T-helper 2 cell (primary cell): ENCODE measurements at places on chromosomes 11 and 22.
A peak's percentile ranks its signal among the peaks of the same experiment; 100 is the strongest.

DNA sequence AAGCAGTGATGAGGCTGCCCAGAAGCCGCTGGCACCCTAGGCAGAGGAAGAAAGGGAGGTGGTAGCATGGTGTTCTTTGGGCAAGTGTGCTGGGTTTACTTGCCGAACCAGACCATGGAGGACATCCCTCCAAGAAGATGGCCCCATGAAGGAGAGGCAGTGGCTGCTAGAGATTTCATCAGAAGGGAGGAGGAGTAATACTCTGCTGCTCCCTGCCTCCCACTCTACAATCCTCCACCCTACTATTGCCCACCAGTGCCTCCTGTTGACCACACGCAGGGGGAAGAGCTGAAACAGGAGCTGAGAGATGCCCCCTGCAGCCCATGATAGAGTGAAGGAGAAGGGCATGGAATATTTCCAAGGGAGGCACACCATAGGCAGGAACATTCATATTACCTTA is 51.0 kb upstream of the PRSS23 start:
- DNase-seq = no peak

DNA sequence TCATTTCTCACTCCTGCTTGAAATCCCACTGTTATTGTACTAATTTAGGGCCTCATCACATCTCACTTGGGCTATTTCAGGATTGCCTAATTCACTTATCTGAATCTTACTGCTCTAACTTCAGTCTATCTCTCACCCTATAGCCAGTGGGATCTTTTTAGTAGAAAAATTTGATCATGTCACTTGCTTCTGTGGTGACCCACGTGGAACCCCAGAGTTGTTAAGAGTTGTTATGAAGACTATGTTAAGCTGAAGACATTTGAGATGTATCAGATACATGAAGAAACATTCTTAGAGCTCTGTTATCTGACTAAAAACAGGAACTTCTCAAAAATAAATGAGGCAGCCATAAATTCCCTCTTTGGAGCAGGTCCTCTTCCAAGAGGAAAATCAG is 1375.6 kb upstream of the TENM4 start:
- no peak for DNase-seq

DNA sequence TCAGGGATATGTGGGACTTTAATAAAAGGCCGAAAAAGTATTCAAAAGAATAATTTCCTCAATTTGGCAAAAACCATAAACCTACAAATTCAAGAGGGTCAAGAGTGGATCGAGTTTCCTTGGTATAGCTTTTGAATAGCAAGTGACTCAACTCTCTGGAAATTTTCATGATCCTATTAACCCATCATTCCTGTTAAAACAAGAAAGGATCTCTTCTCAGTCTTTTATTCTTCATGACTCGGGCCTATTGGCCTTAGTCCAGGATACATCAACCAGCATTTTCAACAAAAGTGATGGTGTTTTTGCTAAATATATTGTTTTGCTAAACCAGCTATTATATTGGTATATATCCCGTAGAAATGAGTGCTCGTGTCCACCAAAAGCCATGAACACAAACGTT is 110.3 kb downstream of the ATXN10 start:
- no peak for DNase-seq

GRCh38 chr11:116787436-116787785 is 412 bp downstream of the ZPR1 start:
- no peak for DNase-seq

DNA sequence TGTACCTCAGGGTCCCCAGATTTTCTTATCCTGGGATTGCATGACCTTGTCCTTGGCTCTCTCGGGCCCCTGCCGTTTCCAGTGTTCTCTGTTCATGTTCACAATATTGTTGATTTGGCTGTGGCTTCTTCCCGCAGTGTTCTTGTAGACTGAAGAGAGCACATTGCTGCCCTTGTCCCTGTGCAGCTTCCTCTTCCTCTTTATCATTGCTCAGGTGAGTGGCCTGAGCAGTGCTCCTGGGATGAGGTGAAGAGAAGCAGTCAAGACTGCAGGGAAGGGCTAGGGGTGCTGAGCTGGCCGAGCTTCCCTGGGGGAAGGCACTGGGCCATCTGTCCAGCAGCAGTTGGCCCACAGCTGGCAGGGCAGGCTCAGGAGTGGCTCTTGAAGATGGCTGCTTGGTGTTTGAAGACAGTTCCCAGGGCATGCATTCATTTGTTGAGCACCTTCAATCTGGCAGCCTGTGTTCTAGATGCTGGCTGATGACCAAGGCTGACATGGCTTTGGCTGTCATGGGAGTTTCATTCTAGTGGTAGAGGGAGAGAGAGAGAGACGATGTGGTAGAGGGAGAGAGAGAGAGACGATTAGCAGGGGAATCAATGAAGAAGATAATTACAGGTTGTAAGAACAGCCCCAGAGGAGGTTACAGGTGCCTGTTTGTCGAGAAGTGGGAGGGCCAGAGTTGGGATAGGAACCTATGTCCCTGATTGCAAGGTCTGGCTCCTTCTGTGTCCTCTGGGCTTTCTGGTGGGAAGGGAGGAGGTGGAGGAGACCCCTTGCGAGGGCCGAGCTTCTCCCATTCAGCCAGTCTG is 17.4 kb downstream of the BMAL1 start:
- no peak for DNase-seq

- no peak for DNase-seq
Observed at GRCh38 chr11:111069066-111069465, 176.5 kb upstream of the POU2AF2 start.

GRCh38 chr11:78216021-78216420 is 27.3 kb downstream of the USP35 start:
- no peak for DNase-seq

- no peak for DNase-seq
Observed at GRCh38 chr22:25153961-25154666, 45.5 kb upstream of the CRYBB3 start.

GRCh38 chr22:39123751-39124581 is 26.9 kb downstream of the APOBEC3H start:
- DNase-seq = no peak

GRCh38 chr11:128628686-128629085 is 41.3 kb upstream of the ETS1 start:
- no peak for DNase-seq

DNA sequence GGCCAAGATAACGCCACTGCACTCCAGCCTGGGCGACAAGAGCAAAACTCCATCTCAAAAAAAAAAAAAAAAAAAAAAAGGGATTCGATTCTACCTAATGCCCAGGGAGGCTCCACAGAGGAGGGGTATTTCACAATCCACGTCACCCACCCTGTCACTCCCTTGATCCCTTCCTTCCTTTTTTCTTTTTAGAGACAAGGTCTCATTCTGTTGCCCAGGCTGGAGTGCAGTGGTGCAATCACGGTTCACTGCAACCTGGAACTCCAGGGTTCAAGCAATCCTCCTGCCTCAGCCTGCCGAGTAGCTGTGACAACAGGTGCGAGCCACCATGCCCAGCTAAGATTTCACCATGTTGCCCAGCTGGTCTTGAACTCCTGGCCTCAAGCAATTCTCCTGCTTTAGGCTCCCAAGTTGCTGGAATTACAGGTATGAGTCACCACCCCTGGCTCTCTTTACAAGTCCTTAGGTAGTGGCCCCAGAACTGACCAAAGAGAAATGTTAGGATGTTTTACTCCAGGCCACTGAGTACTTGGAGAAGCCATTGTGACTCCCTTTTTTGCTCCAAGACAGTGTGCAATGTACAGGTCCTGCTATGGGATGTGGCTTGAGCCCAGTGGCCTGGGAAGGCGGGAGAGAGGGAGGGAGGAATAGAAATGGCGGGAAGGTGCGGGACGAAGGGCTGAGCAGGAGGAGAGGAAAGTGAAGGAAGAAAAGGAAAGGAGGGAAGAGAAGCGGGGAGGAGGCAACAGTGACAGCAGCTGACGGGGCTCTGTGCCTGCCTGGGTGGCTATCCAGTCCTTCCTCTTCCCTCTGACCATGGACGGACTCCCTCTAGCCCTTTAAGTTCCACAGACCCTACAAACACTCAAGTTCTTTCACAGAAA is 11.8 kb upstream of the FXYD2 start:
- DNase-seq = no peak

GRCh38 chr11:125638315-125638714 is 13.4 kb downstream of the CHEK1 start:
- no peak for DNase-seq

GRCh38 chr11:76678321-76678720 is 7.8 kb upstream of the LRRC32 start:
- no peak for DNase-seq

- DNase-seq = no peak
Observed at GRCh38 chr22:38074181-38075104, 9.5 kb downstream of the SLC16A8 start.

DNA sequence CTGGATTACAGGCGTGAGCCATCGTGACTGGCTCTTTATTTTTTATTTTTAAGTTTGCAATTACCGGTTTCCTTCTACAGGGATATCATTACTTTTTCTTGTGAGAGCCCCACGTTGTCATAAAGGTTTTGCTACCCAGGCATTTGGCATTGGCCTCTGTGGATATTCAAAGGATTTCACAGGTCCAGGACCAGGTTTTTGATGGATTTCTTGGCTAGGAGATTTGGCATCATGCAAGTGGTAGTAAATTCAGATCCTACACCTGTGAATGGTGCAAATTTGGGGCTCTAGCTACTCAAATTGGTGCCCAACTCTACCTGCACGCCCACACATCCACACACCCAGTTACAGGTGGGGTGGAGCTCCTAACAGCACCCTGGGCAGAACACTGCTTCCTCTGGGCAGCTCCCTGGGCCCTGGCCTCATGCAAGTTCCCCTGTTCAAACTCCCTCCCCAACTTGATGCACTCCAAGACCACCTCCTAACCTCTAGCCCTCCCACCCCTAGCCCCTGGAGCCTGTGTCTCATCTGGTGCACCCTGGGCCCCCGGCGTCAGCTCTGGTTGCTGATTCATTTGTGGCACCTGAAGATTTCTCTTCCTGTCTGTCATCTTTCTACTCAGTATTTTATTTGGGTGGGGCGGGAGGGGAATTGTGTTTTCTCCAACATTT is 9.3 kb upstream of the MRGPRD start:
- DNase-seq = peak; percentile 30

DNA sequence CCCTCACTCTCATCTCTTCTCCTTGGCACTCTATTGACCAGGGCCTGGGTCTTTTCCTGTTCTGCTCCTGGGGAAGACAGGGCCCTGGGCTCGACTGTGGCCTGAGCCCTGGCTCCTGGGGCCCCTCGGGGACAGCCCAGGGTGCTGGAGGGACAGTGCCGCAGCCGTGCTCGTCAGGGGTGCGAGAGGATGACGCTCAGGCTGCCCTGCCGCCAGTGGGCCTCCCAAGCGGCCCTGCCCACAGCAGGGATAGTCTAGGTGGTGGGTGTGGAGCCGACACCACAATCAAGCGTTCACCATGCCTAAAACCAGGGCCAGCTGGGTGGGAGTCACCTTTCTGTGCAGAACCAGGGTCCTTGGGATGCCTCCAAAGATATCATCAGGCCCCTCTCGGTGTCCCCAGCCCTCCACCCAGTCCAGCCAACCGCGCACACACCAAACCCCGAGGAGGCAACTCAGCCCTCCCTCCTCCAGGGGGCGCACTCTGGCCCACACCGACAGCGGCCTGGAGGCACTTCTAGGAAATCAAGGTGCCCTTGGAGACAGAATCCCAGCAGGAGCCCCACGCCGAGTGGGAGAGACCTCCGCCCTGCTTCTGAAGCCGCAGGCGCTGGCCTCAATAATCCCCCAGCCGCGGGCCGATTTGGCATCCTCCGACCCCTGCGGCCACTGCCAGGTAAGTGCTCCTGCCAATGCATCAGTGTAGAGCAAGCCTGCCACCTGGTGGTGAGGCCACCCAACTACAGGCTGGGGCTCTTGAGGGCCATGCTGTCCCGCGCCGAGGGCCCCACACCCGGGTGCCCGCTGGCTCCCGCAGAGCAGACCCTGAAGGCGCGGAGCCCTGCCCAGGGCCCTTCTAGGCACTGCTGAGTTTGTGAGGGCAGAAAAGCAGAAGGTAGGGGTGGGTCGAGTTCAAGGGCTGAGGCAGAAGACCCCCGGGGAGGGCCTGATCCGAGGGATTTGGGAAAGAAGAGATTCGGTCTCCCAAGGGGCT is 496.4 kb downstream of the BUD13 start:
- peak; percentile 73 for DNase-seq

DNA sequence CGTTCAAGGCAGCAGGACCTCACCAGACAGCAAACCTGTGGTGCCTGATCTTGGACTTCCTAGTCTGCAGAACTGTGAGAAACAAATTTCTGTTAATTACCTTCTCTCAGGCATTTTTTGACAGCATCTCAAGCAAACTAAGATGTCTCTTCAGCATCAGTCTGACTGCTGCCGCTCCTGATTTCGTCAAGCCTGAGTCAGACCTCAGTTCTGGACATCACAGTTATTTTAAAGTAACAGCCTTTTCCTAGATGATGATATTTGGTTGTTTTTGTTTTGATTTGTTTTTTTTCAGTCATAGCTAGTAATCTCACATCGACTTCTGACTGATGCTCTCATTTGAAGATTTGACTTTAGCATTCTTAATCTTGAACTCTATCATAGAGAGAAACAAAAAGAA is 71.9 kb downstream of the BLID start:
- no peak for DNase-seq

DNA sequence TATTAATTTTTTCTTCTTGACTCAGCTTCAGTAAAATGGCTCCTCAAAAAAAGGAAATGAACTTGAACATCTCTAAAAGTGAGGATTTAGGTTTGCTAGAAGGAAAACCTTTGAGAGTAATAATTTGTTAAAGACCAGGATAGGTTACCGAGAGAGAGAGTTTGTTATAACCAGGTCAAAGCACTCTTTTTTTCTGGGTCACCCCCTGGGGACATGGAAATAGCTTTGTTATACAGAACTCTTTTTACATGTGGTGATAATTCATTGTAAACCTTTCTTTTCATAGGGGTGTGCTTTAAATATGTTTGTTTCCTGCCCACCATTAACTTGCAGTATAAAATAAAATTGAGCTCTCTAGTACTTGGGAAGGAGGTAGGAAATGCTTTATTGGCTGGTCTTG is 47.7 kb downstream of the DNAJC24 start:
- no peak for DNase-seq

DNA sequence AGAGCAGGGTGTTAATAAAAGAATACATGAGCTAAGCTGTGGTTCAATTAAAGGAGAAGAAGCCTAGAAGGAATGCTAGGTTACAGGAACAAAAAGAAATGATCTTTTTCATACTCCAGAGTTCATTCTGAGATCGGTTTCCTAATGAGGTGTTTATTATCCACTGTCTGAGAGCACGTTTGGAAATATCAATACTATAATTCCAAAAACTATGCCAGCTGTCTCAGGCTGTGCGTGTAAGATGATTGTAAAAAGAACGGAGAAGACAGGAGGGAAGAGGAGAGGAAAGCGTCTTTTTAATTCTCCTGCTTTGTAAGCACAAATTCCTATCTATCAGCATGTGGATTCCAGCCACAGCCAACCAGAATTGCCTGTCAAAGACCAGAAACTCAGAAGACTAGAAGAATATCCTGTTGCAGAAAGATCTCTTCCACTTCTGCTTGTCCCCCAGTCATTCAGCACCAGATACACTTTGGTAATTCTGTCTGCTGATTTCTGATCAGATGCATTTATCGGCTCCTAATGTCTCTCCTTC is 25.7 kb downstream of the APOL5 start:
- no peak for DNase-seq

GRCh38 chr11:10861047-10861446 is 3.2 kb upstream of the ZBED5 start:
- DNase-seq = no peak

- no peak for DNase-seq
Observed at GRCh38 chr11:86145439-86146156, 76.7 kb upstream of the PICALM start.
